ENCODE measurements at places on chromosomes 4 and X.

GRCh38 chr4:8762951-8763735 is 108.5 kb downstream of the HMX1 start:
- DNase-seq, result no peak

- peak; percentile 51 for DNase-seq
Observed at GRCh38 chr4:88690355-88690754, 7.3 kb downstream of the NAP1L5 start.

- DNase-seq, result peak; percentile 37
Observed at GRCh38 chr4:3880615-3881120, 114.5 kb downstream of the ADRA2C start.

DNA sequence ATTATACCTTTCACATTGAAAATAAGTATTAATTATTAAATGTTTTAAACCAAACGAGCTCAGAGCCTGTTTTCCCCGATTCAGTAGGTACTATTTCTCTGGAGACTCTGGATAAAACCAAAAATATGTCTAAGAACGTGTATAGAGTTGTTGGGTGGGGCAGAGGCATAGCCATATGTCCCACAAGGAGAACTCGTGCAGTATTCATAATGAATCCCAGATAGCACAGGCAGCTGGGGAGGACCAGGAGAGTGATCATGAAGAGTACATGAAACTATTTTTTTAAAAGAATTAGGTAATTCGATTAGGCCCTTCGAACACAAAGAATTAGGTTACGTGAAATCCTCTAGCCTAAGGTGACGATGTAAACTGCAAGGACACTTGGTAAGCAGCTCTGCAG is 76.1 kb downstream of the CLDN22 start:
- DNase-seq, result no peak

DNA sequence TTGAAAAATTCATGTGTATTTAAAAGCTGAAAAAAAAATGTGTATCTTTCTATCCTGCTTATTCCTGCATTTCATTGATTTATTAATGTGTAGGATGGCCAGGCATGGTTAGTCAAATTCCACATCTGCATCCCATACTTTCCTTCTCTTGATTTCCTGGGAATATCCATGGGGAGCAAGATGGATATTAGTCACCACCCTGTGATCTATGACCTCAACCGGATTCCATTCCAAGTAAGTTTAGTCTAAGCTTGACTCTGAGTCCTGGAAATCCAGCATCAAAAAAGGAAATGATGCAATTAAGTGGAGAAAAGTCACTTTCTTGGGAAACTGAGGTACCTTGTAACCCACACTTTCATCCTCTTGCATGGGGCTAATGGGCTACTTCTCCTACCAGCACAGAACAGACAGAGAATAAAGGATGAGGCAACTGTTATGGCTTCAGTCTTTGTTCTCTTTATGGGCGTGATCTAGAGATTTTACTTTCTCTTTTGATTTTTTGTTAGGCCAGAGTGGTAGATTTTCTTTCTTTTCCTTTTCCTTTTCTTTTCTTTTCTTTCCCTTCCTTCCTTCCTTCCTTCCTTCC is 17.1 kb upstream of the BEX4 start:
- peak; percentile 3 for DNase-seq

DNA sequence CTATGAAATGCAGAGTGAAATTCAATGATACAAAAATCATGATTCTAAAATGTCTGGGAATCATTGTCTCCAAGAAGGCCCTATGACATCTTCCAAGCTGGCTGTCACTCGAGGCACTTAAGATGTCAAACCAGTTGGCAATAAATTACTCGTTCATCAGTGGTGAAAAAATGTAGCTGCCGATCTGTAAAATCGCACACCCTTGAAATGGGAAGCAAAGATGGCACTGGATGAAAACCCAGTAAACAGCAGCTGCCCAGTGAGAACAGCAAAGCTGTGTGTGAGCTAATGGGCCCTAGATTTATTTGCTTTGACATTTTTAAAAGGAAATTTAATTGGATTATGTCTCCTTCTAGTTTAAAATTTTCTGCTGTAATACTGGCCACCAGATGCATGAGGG is 181.9 kb upstream of the NDP start:
- DNase-seq, result no peak

DNA sequence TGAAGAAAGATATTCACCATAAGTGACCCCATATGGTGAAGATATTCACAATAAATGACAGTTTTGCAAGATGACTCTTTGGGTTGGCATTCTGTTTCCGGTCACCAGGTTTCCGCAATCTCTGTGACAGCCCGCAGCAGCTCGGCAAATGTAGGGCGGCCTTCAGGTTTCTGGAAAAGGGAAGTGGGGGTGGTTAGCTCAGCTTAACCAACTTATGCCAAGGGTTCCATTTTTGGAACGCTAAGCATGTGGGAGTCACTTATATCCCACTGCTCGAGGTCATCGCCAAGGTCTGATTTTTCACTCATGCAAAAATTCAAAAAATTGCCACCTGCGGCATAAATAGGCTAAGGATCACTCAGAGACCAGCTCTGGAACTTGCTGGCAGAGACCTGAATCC is 51.0 kb downstream of the NIPAL1 start:
- DNase-seq, result no peak

- no peak for DNase-seq
Observed at GRCh38 chrX:24480400-24480865, 15.3 kb downstream of the PDK3 start.

GRCh38 chr4:175540151-175540550 is 271.9 kb downstream of the GPM6A start:
- DNase-seq, result no peak

DNA sequence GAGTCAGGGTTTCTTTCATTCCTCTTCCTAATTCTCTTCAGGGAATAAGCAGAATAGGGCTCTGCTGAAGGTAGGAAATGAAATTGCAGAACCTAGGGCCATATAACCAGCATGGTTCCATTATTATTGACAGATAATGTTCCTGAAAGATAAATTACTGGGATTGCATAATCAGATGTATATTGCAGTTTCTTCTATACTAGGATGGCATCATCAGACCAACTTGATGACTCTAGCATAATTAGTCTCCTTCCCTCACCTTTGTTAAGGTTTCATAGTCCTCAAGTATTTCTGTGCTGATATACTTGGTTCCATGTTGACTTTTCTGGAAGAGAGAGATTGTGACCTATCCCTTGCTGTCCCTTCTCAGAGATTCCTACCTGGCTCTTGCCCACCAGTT is 492.3 kb upstream of the LCORL start:
- DNase-seq, result no peak

DNA sequence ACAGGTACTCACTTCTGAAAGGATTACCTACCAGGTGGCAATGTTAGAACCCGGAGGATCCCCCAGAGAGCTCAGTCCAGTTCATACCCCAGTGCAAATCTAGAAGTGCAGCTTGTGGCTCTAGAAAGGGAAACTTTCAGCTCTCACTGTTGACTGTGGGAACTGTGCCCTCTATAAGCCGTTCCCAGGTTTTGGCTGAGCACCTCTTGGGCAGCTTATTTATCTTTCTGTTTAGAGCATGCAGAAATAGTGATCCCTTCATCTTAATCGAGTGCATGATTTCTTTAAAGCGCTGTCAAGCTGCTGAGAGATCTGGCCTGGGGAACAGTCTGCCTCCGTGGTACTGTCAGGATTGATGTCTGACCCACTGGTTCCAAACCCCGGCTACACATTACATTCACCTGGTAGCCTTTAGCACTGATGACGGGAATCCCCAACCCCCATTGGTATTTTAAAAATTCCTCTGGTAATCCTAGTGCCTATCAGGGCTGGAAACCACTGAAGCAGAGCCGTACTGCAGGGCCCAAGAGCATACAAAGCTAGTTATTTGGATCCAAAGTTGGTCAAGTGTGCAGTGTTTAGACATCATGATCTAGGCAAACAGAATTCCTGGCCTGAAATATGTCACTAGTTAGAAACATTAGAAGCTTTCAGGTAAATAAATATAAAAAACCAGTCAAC is 103.2 kb downstream of the KLHL8 start:
- DNase-seq, result no peak

GRCh38 chrX:31420302-31420701 is 348.5 kb upstream of the FTHL17 start:
- no peak for DNase-seq

GRCh38 chr4:143289370-143289769 is 47.3 kb upstream of the GAB1 start:
- DNase-seq, result no peak

DNA sequence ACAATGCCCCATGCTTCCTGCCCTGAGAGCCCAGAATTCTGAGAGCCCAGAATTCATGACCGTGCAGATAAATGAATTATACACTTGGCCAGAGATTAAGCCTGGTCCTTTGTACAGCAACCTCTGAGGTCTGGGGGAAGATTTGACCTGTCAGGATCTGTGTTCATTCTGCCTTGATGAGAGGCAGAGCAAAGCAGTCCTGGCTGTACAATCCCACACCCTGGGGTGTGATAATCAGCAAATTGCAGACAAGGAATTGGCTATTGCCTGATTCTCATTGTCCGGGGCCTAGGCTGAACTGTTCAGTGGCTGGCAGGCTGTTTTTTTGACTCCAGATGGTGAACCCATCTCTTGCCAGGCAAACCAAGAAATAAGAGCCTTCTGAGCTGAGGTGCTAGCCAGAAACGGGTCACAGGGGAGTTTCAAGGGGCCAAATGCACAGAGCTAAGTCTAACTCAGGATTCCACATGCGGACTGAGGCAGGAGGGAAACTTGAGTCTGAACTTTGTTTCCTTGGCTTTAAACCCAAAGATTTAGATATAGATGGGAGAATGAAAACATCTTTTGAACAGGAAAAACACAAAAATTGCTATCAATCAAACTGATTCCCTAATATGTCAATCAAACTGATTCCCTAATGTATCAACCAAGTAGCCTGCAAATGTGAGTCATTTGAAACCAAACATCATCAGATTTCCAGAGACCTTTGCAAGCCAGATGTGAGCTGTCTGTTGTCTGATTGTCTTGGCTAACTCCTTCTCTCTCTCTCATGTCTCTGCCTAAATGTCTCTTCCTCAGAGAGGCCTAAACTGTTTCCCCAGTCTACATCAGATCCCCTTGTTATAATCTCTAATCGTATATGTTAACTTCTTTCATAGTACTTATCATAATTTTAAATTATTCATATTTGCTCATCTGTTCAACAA is 159.3 kb downstream of the ATG4A start:
- DNase-seq, result no peak

GRCh38 chr4:100525686-100526085 is 7.9 kb upstream of the EMCN start:
- DNase-seq, result peak; percentile 54

DNA sequence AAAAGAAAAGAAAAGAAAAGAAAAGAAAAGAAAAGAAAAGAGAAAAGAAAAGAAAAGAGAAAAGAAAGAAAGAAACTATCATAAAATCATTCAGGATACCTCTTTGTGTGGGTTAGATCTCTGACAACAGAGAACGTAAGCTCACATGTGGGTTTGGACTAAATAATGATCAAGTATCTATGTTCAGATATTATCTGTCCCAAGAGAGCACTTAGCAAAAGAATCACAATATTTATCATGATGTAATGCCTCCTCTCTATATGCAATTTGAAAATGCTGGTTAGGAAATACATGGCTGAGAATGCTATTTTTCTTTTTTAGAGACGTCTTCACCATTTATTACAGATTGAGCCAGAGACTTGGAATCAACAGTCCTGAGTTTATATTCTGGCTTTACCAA is 191.3 kb downstream of the KCNIP4 start:
- DNase-seq, result no peak

GRCh38 chr4:17197070-17197469 is 298.6 kb upstream of the LDB2 start:
- DNase-seq, result no peak

DNA sequence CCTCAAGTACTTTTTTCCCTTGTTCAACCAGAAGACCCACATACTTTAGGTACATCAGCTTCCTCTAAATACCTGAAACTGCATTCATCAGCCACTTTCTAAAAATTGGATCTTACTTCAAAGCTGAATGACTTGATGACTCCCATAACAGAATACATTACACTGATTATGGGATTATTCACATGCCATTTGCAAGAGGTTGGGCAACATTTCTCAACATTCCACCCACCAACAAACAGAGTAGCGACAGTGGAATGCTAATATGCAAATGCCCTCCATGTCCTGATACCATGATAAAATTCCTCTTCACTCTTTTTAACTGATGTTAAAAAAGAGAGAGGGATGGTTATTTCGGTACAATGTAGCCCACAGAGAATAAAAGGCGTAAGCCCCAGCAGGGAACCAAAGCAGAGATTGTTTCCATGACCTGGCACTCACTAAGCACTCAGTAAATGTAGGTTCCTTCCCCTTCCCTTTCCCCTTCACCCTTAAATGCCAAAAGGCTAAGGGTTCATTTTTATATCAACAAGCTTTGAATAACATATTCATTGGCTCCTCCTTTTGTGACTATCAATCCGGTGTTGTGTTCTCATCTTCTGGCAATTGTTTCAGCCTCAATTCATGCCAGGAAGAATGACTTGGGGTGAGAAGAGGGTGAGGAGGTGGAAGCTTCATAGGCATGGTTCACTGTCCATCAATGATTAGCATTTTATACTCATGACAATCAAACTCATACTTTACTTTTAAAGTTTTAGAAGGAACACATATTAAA is 317.2 kb downstream of the DHX15 start:
- no peak for DNase-seq

DNA sequence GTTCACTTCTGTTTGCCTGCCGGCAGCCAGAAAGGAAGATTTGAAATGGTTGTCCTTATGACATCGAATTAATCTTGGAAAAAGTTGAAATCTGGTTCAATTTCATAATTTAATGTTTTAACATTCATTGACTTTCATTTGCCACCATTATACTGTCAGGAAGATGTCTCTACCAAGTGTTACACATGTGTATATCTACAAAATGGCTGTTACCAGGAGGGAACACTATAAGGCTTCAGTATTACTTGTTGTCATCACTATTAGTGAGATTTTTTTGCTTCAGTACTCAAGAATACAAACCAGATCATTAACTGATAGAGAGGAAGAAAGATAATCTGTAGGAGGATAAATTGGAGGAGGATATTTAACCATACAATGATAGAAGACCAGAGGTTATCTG is 71.2 kb downstream of the TSPAN7 start:
- no peak for DNase-seq

DNA sequence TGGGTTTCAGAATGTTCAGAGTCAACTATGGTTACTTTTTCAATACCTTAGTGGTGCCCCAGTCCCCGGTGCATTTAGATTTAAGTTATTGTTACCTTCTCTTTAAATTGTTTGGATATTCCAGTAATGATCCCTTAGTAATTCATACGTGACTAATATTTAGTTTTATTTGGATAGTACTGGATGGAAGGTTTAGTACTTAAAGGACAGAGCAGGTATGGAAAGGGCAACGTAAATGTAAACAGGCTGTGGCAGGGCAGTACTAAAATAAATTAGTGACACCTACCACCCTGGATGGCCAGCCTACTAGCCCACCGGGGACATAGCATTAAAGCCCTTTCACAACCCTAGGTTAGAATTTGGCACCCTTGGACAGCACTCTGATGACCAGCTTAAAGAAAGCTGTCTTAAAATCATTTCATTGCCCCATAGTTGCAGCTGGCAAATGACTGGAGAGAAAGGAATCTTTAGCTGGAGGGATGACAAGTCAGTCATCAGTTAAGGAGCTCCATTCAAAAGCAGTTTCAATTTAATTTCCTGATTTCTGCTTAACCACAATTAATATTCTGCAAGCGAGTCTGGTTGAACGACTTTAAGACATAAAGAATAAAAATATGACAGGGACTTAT is 16.4 kb downstream of the PLP1 start:
- DNase-seq, result no peak
